Stimulated activated CD8-positive, alpha-beta memory T cell treated with anti-CD3 and anti-CD28 coated beads, Interleukin-2, amount 100 ng/mL, for 1 hour (primary cell): ENCODE measurements at places on chromosomes 1 and 21.

GRCh38 chr1:99465176-99465900 is 180.6 kb upstream of the PALMD start:
- no peak for DNase-seq

DNA sequence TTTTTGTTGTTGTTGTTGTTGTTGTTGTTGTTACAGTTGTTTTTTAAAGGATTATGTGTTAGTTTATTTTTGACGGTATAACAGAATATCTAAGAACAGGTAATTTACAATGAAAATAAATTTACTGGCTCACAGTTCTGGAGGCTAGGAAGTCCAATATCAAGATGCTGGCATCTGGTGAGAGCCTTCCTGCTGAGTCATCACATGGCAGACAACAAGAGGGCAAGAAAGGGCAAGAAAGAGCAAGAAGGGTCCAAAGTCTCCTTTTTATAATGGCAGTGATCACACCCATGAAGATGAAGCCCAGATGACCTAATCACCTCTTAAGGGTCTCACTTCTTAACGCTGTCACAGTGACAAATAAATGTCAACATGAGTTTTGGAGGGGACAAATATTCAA is 142.1 kb downstream of the NEGR1 start:
- no peak for DNase-seq

DNA sequence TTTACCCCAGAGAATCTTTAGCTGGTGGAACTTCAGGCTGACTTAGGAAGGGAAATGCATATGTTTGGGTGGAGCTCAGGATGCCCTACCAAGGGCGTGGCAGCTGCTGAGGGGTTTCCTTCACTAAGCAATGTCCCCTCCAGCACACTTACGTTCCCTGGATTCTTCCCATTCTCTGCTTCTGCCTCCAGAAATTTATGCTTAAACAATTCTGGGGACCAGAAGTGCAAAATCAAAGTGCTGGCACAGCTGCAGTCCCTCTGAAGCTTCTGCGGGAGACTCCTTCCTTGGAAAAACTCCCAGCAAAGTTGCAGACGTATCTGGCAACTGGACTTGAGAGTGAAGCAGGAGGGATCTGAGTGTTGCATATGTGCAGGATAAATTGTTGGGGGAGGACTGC is 402.8 kb downstream of the PCP4 start:
- no peak for DNase-seq

DNA sequence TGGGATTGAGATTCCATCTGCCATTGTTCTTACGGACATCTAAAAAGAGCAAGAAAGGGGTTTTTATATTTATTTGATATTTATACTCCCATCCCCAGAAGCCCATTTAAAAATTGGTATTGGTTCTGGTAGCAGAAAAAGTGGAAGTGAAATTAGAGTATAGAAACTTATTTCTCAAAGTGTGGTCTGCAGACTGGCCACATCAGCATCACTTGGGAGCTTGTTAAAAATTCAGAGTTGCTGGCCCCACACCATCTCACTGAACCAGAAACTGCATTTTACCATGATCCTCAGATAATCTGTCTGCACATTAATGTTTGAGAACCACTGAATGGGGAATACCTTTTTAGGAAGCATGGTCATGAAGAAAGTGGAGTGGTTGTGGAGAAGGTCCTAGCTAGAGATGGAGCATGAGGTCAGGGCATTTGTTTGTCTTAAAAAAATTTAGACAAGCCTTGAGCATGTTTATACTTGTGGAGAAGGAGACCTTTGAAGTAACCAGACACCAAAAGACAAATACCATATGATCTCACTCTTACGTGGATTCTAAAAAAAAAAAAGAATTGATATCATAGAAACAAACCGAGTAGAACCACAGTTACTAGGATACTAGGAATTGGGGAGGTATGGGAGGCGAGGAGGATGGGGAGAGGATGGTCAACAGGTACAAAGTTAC is 116.3 kb downstream of the ST6GALNAC3 start:
- DNase-seq = no peak

- DNase-seq = no peak
These were observed 24.7 kb upstream of the MYCL start for GRCh38 chr1:39926343-39926793.
